Kidney (tissue), 22 donors: ENCODE measurements at places on chromosomes 6 and 20. TPM values are rescaled to one million over a fixed set of nuclear protein-coding genes. Genes with fewer than 3 reads are reported as not detected.

PI3 gene
- polyA plus RNA-seq: not detected

GRCh38 chr6:624979-625378 is 31.9 kb downstream of the HUS1B start:
- H3K4me1 ChIP-seq: no peaks in the 10 kb centered on the region
- H3K27me3 ChIP-seq: no peaks in the 10 kb centered on the region
- peaks cover 5% of the 10 kb centered on the region for H3K36me3 ChIP-seq

DNA sequence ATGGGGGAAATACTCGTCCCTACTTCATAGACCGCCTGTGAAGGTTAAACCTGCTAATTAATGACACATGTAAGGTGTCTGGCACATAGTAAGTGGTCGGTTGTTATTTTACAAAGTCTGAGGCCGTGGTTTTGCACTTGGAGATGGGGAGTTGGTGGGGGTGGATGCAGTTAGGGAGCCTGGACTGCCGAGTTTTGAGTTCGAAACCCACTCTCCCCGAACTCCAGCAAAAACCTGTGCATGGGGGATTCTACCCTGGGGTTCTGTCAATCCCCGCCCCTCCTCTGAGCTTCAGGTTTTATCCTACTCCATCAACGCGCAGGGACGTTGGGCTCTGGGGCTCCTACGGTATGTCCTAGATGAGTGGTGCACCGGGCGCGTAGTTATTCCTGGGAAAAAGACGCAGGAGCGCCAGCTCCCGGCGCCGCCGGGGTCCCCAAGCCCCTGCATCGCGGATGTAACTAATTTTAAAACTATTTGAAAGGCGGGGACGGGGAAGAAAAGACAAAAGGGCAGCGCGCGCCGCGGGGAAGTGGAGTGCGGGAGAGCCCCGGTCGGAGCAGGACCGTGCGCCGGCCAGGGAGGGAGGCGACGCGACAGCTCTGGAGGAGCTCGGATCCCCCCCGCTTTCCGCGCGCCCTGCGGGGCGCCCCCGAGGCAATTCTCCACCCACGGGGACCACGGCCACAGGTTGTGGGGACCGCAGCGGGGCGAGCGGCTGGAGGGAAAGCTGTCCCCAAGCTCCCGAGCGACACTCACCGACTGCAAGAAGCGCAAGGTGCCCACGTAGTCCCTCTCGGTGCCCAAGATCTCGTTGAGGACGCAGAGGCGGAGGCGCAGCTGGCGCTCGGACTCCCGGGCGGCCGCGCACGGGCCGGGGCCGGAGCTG is 672 bp downstream of the PREX1 start:
- no peaks in the 10 kb centered on the region for H3K36me3 ChIP-seq
- H3K27ac ChIP-seq: peak overlapping the region; percentile 23
- H3K4me1 ChIP-seq: peaks cover 5% of the 10 kb centered on the region
- H3K4me3 ChIP-seq: peak overlapping the region; percentile 62

DNA sequence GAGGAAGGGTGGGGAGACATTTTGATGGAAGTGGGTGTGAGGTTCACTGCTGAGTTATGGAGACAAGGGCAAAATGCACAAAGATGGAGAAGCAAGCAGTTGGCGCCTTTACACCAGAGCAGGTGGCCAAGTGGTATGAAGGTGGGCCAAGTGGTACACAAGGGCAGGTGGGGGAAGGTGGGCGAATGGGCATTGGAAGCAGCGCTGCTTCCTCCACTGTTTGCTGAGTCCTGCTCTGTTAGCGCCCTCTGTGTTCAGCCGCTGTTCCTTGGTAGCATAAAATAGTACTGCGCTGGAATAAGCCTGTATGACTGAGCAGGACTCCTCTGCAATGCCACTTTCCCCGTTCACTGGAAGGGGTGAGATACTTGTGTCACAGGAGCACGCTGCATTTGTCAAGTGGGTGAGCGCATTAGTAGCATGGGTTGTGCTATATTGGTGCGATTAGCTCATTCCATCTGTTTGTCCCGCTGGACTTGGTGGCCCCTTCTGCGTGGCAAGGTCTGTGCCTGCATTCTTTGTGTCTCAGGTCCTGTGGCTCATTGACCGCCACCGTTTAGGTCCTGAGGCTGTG is 116.4 kb downstream of the TOX2 start:
- no peaks in the 10 kb centered on the region for H3K27me3 ChIP-seq
- no peaks in the 10 kb centered on the region for H3K4me1 ChIP-seq
- no peak for DNase-seq
- H3K36me3 ChIP-seq: no peaks in the 10 kb centered on the region

GRCh38 chr6:15689586-15690482 is 27.0 kb upstream of the DTNBP1 start:
- no peak overlapping the region for H3K4me3 ChIP-seq
- H3K4me1 ChIP-seq: no peaks in the 10 kb centered on the region
- H3K36me3 ChIP-seq: no peaks in the 10 kb centered on the region
- H3K27ac ChIP-seq: no peak overlapping the region
- DNase-seq: no peak

DNA sequence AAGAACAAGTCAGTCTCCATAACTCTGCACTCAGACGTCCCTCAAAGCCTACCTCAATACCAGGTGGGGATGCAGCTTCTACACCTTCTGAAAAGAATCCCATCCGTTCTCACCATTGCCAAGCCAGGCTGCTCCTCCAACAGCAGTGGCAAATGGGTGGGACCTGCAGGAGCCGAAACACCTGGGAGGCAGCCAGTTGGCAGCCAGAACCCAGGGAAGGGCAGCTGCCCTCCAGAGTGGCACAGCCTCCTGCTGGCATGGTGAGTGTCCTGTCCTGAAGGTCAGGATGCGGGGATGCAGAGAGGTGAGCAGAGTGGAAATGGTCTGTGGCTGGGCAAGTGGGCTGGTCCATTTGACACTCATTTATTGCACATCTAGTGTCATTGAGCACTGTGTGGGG is 210.6 kb upstream of the CDH4 start:
- no peak overlapping the region for H3K4me3 ChIP-seq
- no peaks in the 10 kb centered on the region for H3K4me1 ChIP-seq
